ENCODE measurements at places on chromosomes 1 and 21.

DNA sequence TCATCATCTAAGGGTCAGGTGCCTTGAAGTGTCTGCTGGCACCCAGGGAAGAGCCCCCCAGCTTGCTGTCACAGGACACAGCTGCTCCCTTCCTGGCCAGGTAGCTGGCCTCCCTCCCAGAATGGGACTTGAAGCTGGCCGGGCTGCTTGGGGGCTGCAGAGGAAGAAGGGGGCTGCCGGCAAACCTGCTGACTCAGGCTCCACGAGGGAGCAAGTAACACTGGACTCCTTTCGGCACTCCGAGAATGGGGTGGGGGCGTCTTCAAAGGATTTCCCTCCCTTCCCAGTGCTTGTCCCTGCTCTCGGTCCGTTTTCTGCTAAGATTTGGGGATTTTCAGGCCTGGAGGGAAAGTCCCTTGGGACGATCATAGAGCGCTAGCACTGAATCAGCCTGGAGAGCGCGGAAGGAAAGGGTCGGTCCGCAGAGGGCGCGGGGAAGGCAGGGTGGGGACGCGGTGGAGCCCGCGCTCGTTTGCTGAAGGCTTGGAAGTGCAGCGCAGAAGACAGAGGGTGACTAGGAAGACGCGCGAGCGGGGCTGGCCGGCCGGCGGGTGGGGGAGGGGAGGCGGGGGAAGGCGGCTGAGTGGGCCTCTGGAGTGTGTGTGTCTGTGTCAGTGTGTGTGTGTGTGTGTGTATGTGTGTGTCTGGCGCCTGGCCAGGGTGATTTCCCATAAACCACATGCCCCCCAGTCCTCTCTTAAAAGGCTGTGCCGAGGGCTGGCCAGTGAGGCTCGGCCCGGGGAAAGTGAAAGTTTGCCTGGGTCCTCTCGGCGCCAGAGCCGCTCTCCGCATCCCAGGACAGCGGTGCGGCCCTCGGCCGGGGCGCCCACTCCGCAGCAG lies at the start of gene CSF1:
Gene CSF1 (plus strand): TSS at position 727 of the 840 bp plus-strand sequence. CDS start 175 bp downstream, outside the sequence.
- peak; percentile 70 for DNase-seq

- DNase-seq: no peak
Measured at GRCh38 chr1:160664573-160665051, 17.8 kb upstream of the SLAMF1 start.

DNA sequence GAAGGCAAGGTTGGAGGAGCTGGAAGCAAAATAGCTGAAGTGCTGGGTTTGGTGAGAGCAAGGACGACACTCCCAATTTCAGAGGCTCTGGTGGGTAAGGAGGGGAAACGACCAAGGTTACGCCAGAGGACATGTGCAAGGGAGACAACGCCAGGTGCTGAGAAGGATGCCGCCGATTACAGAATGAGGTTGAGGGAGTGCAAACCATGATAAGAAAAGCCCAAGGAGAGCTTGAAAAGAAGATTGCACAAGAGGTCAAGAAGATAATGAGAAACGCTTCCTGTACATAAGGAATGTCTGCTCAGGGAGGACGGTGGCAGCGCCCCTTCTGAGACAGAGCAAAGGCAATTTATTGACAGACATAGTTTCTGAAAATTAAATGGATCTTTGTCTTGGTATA lies 382.0 kb upstream of the PROX1 start:
- DNase-seq: no peak

DNA sequence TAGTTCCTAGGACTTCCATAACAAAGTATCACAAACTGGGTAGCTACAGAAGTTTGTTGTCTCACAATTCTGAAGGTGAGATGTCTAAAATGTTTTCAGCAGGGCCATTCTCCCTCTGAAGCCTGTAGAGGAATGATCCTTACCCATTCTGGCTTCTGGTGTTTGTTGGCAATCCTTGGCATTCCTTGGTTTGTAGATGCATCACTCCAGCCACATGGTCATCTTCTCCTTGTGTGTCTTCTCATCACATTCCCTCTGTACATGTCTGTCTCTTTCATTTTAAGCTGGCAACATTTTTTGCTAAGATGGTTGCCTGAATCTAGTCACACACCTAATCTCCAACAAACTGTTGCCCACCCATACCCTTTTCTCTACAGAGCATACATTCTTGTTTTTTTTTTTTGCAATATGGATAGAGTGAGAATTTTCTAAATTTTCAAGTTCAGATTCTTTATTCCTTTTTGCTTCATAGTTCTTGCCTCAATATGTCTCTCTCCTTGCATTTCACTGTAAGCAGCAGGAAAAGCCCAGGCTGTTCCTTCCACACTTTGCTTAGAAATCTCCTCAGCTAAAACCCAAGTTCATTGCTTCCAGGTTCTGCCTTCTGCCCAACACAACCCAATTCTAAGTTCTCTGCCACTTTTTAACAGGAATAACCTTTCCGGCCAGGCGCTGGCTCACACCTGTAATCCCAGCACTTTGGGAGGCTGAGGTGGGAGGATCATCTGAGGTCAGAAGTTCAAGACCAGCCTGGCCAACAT lies 18.3 kb downstream of the ZBED6 start:
- no peak for DNase-seq

DNA sequence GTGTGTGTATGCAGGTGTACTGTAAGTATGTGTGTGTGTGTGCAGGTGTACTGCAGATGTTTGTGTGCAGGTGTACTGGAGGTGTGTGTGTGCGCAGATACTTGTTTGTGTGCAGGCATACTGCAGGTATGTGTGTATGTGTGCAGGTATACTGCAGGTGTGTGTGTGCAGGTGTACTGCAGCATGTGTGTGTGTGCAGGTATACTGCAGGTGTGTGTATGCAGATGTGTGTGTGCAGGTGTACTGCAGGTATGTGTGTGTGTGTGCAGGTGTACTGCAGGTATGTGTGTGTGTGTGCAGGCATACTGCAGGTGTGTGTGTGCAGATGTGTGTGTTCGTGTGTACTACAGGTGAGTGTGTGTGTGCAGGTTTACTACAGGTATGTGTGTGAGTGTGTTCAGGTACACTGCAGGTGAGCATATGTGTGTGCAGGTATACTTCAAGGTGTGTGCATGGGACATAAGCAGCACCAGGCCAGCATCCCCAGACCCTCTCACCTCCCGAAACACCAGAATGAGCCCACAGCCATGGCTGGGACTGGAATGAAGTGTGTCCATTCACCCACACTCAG lies 97.5 kb downstream of the DMRTB1 start:
- DNase-seq: no peak

DNA sequence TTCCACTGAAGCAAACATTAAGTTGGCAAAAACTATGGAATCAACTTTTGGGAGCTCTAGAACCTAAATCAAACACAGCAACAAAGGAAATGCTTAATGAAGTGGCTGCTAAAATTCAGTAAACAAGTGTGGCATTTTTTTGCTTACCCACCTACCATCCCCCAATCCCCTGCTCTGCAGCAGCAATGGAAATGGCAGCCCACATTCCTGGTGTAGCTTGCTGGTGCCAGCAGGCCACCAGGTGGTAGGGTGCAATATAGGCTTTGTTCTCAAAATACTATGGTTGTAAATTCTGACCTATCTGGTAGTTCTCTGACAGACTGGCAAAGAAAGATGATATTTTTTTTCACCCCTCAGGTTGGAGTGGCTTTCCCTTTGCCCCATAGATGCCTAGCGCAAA lies 42.8 kb downstream of the SHCBP1L start:
- DNase-seq: no peak

- peak; percentile 39 for DNase-seq
Measured at GRCh38 chr1:84833194-84833593, 59.8 kb downstream of the LPAR3 start.

GRCh38 chr1:99004254-99004860 lies 304 bp downstream of the PLPPR5 start:
- DNase-seq: no peak

DNA sequence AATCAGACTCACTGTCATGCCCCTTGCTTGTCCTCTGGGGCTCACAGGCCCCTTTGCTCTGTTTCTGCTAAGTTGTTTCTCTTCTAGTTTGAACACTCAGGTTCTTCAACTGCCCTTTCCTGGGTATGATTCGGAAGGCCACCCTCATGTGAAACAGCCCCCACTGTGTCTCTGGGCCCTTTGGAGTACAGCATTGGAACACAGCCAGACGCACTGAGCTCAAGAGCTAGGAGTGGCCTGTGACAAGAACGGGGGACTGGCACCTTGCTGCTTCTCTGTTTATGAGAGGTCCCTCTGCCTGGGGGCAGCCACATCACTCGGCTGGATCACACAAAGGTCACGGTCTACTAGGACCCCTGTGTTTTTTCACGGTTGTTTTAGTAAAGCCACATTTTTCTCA lies 114.4 kb upstream of the ZC3H12A start:
- no peak for DNase-seq

DNA sequence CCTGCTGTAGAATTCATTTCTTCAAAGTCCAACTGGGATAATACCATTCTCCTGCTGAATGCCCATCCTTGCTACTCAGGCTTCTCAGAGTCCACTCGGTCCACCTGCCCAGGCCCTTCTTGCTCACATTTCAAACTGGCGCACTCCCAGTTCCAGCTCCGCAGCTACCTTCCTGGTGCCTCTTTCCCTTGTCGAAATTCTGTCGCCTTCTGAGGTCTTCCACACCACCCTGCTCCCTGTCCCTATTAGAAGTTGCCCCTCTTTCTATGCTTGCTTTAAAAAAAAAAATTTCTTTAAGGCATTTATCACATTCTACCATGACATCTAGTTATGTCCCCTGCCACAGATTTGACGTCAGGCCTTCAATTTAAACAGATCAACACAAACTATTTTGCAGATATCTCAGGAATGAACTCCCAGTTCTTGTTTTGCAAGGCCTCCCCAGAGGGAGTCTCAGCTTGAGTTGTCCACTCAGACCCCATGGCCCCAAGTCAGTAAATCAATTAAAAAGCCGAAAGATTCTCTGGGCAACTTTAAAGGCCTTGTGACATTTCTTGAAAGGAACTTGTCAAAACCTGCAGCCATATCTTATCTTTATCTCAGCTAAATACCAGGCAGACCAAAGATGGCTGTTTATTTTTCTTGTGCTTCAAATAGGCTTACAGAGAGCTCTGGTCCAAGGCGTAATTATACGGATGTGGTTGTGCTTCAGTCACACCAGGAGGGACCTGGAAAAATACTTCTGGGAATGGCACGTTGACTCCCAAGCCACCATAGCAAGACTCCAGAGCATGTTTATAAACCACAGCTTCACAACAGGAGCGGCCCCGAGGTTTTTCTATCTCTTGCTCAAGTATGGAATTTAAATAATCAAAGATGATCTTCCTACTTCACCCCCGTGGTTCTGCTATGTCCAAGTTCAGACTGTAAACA lies 2.2 kb downstream of the FAM89A start:
- no peak for DNase-seq

- peak; percentile 74 for DNase-seq
Measured at GRCh38 chr1:111769517-111770146, 13.9 kb downstream of the DDX20 start.

DNA sequence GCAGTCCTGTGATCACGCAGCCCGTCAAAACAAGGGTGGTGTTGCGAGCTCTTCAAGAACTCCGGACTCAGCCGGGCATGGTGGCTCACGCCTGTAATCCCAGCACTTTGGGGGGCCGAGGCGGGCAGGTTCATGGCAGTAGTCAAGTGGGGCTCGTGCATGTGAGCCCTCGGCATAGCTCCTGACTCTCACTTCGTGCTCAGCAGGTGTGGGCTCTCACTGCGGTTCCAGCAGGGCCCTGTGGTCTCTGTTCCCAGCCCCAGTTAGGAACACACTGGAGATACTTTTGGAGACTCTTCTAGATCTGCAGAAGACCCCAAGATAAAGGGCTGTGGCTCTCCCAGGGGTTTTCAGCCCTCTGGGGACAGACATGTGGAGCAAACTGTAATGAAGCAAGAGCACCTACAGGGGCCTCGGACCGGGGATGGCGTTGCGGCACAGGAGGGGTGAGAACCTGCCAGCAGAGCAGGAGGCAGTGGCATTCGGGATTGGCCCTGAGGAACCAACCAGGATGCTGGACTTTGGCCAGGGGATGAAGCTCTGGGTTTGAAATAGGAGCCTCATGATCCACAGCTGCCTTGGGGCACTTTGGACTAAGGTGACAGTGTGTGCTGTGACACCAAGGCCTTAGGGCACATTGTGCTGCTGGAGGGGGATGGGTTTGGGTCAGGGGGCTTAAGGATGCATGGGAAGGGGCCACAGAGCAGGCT lies 443.2 kb downstream of the CAMTA1 start:
- no peak for DNase-seq

DNA sequence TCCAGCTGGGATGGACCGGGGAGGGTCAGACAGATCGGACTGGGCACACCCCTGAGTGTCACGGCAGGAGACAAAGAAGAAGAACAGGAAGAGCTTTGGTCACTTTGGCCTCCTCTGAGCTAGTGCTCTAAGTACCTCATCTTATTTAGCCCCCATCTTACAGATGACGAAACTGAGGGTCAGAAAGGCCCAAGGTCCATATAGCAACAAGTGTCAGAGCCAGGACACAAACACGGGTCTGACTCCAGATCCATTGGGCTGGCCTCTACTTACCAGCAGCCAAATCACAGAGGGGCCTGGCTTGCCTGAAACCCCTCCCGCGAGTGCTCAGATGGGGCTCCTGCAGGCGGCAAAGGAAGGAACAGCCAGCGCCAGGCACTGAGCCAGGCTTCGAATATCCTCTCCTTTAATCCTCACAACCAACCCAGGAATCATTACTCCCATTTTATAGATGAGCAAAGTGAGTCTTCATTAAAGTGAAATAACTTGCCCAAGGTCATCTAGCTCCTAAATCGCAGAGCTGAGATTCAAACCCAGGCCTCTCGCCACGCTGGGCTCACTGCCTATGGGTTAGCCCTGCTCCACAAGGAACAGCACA lies 25.7 kb upstream of the SELENON start:
- no peak for DNase-seq

DNA sequence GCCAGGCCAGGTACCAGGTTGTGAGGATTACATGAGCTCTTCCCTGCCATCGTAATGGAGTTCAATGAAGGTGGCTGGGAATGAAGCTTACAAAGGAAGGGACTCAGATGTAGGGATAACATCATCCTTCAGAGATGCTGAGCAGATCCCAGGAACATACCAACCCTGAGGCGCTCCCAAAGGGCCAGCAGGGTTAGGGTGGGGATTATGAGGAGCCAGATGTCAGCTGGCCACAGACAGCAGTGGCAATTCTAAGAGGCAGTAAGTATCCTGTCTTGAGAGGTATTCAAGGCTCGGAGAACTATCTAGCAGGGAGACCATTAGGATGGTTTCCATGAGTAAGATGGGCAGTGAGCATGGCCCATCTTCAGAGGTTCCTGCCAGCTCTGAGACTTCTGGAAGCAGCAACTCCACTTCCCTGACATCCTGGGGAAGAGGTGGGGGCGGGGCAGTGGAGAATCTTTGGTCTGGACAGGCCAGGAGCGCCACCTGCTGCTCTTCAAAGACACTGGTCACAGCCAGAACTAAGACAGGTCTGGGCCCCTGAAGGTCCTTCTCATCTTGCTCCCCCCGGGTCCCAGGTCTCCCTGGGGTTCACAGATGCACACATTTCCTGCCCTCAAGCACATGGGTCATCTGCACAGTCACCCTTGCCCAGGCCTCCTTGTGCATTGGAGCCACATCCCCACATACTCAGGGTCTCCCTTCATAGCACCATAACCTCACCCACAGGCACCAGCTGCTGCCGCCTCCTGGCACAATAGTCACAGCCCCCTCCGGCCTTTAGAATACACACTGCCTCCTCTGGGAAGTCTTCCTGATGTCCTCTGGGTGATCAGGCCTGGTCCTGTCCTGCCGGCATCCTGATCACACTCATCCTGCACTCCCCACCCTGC lies 2.7 kb upstream of the SDC3 start:
- peak; percentile 72 for DNase-seq

Measured in HCEC 1CT (cell line).